ENCODE measurements at places on chromosomes 1 and 21.

GRCh38 chr1:160407839-160408801 is 7.8 kb downstream of the VANGL2 start:
- DNase-seq = no peak

DNA sequence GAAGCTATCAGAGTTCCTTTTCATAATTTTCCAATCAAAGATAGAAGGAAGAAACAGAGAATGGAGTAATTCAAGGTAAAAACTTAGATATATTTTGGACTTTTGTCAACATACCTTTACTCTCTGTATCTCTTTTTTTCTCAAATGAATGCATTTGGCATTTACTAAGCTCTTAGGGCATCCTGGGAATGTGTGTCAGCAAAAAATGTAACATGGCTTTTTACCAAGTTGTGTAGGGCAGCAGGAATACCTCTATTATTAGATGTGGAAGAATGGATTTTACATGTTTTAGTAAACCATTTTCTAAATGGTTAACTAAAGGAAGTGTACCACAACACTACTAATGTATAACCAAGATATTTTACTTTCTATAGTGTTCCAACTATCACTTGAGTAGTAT is 4.2 kb upstream of the COL11A1 start:
- DNase-seq = no peak

- DNase-seq = no peak
Measured at GRCh38 chr1:31872658-31873636, 57.1 kb upstream of the SPOCD1 start.

GRCh38 chr1:1361982-1362423 is 3.6 kb upstream of the MXRA8 start:
- no peak for DNase-seq

- DNase-seq = no peak
Measured at GRCh38 chr1:93925206-93925605, 16.0 kb upstream of the GCLM start.

DNA sequence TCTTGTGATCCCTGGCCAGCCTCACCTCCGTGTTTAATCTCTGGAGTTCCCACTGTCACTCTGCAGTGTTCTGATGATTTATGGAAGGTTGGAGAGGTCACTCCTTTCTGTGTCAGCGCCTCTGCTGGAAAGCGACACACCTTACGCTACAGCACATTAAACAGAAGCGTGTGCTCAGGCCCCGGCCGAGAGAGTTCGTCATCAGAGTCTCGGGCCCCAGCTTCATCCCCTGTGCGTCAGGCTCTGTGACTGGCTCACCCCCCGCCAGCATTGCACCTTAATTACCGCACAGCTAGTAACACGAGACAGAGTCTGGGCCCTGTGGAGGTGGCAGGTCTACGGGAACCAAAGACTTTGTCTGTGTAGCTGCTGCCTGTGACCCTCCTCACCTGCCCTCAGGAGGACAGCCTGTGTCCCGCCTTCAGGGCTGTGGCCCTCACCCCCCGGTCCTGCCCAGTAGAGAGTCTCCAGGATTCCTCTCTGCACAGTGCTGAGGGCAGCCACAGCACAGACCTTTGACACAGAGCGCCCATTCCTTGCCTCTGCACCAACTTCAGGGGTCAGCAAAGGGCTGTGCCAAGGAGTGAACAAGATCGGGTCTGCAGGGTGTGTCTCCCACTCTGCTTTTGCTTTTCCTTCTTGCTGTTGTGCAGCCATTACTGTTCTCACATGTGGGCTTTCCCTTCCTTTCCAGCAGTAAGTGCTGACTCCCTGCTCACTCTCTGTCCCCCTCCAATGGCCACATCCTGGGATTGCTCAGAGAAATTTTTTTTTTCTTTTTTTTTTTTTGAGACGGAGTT is 157.6 kb downstream of the PGBD5 start:
- DNase-seq = no peak

DNA sequence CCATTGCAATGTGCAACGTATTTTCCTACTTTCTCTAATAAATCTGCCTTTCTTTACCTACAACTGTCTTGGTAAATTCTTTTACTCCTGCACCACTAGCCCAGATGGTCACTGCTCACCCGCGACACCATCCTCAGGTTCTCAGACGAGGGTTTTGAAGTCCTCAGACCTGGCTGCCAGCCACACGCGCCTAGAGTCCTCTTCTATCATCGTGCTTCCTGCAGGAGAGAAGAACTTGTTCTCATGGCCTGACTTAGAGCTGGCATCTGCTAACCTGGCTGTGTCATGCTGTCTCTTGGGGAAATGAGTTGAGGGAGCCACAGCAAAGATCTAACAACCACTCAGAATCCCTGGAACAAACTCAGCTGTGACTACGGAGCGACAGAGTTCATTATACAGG is 30.3 kb upstream of the PGBD5 start:
- DNase-seq = no peak

GRCh38 chr1:165842023-165842670 is 14.7 kb downstream of the UCK2 start:
- DNase-seq = no peak

- no peak for DNase-seq
Measured at GRCh38 chr1:42013881-42014470, 95.3 kb upstream of the HIVEP3 start.

- no peak for DNase-seq
Measured at GRCh38 chr1:162757476-162757875, 33.0 kb upstream of the HSD17B7 start.

GRCh38 chr1:203629507-203630082 is 3.0 kb downstream of the ATP2B4 start:
- peak; percentile 14 for DNase-seq

- no peak for DNase-seq
Measured at GRCh38 chr1:91741906-91742305, 144.0 kb downstream of the TGFBR3 start.

GRCh38 chr1:38045401-38046332 is 926 bp downstream of the POU3F1 start:
- peak; percentile 30 for DNase-seq

DNA sequence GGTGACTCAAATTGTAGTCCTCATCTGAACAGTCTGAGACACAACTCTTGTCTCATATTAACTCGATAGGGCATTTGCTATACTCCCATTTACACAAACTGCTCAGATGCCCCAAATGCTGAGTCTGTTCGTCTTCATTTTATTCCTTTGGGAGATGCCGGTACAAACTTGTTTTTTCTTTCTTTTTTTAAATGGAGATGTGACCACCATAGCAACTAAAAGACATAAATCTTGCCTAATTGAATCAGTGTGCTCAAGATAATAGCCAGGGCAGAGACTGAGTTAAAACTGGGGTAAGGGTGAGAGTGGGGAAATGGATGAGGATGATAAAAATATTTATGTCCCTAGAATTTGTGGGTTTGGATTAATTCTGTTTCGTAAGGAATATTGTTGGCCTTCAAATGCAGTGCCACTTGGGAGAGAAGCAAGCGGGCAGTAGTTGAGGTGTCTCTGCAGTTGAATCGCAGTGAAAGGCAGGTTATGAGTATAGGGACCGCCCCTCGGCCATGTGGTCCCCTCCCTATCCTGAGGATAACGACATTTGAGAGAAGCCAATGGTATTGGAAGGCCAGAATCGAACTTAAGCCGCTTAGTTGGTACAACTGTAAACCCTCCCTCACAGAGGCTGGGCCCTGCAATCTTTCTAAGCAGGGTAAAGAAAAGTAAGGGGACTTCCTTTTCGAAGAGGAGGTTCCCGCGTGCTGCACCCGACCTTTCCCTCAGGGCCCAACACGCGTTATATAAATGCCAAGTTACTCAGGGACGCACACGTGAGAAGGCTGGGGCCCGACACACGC is 859 bp upstream of the LRRC8B start:
- peak; percentile 53 for DNase-seq

- peak; percentile 76 for DNase-seq
Measured at GRCh38 chr21:39660191-39660980, 47.6 kb downstream of the B3GALT5 start.

GRCh38 chr1:223819730-223820514 is 25.8 kb downstream of the TP53BP2 start:
- DNase-seq = no peak

DNA sequence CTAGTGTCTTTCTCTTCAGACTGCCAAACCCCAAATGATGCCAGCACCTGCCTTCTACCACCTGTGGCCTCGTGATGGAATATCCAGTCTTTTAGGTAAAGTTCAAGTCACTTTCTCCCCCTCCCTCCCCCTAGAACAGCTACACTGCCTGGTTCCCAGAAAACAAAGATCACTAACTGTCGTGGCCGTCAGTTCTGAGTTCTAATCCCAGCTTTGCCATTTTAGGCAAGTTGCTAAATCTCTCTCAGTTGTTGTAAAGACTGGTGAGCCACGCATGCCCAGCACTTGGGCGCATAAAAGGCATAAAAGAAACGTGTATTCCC is 648 bp upstream of the TRAPPC3 start:
- DNase-seq = no peak

DNA sequence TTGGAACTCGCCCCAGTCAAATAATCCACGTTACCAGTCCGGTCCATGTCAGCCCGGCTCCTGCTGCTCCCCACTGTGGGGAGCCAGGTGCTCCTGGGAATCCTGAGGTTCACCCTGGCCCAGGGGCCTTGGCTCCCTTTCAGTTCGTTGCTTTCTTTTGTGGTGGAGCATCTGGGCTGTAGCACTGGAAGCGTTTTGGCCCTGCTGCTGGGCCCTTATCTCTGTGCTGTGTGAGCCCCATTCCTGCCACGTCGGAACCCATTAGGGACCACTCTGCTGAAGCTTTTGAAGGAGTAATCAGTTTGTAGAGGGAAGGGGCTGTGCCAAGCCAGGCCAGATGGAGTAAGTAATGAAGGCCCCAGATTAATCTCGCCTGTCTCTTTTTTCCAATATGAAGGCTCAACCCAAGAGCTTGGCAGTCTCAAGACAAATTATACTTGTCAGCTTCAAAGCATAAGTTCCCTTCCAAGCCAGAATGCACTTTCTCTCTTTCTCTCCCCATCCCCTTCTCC is 82.3 kb downstream of the PGM1 start:
- no peak for DNase-seq

GRCh38 chr21:36059823-36060158 is 535 bp downstream of the SETD4 start:
- no peak for DNase-seq

DNA sequence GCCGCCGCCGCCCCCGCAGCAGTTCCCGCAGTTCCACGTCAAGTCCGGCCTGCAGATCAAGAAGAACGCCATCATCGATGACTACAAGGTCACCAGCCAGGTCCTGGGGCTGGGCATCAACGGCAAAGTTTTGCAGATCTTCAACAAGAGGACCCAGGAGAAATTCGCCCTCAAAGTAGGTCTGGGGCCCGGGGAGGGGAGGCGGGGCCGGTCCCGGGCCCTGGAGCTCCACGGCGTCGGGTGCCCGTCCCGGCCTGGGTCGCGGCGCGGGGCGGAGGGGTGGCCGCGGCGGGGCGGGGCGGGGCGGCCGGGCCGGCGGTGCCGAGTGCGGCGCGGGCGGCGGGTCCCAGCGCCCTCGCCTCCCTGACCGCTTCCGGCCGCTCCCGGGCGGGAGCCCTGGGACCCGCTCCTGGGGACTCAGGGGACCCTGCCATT is 646 bp downstream of the MAPKAPK2 start:
- DNase-seq = no peak

GRCh38 chr1:234490793-234491479 is 12.0 kb upstream of the TARBP1 start:
- DNase-seq = no peak

GRCh38 chr1:73770109-73770905 is 427.7 kb downstream of the LRRIQ3 start:
- no peak for DNase-seq

DNA sequence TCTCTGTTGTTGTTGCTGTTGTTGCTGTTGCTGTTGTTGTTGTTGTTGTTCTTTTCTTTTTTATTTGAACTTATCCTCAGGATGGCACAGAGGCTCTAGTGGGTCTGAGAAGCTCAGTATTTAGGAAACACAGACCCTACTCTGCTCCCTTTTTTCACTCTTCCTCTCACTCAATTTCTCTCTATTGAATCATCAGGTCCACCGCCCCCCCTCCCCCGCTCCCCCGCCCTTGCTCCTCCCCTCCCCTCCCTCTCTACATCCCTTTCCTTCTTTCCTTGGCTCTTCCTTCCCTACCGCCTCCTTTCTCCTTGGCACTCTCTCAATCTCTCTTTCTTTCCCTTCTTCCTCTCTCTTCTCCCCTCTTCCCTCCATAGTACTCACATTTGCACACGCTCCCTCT is 218.5 kb upstream of the ZC3H12A start:
- DNase-seq = no peak

DNA sequence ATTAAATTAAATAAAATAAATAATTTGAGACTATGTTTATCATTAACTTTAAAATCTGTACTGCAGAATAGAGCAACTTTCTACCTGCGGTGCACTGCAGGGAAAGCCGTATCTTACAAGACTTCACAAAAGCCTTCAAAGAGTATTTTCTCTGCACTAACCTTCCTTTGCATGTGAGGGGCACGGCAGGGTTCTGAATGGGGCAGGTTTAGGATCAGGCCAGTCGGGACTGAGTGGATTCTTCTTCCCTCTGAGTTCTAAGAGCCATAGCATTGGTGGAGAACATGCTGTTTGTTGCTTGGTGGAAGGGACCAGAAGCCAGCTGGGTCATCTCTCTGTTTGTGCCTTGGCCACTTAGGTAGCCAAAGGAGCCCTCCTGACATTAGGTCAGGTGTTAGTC is 55.2 kb upstream of the LGALS8 start:
- no peak for DNase-seq

All from DMS79 (cell line).